Stimulated activated CD4-positive, alpha-beta T cell treated with anti-CD3 and anti-CD28 coated beads, Interleukin-2, amount 100 ng/mL, for 24 hours (primary cell): ENCODE measurements at places on chromosomes 4 and X.

- no peak for DNase-seq
Measured at GRCh38 chrX:74133156-74133796, 170.7 kb upstream of the ZCCHC13 start.

DNA sequence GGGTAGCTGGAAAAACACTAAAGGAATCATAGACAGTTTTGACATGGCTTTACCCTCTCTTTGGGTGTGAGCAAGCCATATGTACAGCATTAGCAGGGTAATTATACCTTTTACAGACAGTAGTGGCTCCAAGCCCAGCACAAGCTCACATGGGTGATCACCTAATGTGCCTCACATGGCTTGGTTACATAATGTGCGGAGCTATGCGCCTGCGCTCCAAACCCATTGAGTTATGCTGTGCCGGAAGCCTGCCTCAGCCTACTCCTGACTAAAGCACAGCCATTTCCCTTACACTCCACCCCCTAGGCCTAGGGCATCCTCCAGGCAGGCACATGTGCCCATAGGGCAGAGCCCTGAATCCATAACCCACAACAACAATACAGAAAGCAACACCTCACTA lies 6.5 kb upstream of the TSPAN5 start:
- no peak for DNase-seq

DNA sequence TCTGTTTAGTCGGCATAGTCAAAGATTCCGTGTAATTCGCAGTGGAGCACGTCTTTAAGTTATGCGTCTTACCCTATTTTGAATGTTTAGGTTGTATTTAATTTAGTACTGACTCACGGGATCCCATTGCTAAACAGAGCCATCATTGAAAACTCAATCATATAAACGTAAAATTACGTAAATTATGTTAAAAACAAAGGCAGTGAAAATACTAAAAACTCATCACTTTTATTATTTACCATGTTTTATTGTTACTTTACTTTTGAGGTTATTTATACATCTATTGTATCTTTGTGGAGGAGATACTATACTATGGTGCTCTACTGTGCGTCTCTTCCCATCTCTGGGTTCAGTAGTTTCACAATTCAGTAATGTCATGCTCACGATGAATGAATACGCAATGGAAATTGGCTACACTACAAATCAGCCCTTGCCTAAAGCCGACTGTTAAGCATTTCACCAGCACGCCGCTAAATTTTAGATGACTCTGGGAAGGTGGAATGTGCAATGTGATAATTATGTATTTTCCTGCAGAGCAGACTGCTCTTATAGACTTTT lies 944 bp downstream of the FUNDC2 start:
- DNase-seq, result no peak

DNA sequence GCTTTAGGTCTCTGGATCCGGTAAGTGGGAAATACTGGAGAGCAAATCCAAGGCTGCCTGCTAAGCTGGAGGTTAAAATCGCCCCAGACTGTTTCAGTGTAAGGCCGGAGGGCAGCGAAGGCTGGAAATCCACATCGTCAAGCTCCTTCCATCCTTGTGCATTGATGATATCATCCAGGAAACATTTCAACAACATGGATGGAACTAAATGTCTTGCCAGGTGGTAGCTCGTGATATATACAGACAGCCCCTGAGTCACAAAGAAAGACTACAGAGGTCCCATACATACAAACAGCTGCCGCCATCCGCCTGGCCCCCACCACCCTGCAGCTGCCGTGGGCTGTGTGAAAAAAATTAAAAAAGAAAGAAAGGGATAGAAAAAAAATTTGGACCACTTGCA lies 148.9 kb upstream of the RBPJ start:
- no peak for DNase-seq

- no peak for DNase-seq
Measured at GRCh38 chr4:23320931-23321587, 568.8 kb downstream of the PPARGC1A start.

- DNase-seq, result peak; percentile 25
Measured at GRCh38 chr4:109434007-109434971, 674 bp downstream of the SEC24B start.

DNA sequence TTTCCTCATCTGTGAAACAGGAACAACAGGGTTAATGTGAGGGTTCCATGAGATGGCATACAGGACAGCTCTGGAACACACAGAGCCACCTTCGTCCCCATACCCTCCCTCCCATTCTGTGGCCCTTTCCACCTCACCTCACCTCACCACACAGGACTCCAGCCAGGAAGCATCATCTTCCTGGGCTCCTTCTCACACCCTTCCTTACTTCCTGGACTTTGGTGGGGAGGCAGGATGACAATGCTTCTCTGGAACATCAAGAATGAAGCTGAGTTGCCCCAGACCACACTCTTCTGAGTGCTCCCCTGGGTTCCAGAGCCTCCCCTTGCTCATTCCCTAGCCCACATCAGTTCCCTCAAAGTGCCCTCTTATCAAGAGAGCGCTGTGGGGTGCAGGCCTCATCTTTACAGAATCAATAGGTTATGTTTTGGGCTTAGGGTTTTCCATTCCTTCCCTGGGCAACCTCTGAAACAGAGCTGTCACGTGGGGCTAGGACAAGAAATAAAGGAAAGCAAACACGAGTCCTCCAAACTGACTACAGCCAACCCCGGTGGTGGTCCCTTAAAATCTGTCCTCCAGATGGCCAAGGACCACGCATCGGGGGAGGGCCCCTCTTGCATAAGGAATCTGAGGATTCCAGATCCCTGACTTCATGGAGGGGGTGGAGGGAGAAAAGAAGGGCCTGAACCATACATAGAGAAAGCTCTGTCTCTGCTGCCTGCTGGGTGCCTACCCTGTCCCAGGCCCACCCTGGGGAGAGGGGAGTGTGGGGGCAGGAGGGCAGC lies 74.4 kb upstream of the ATP6AP2 start:
- DNase-seq, result no peak

GRCh38 chr4:176563591-176563990 lies 229.1 kb downstream of the VEGFC start:
- no peak for DNase-seq

- no peak for DNase-seq
Measured at GRCh38 chr4:7151668-7152227, 40.6 kb upstream of the SORCS2 start.

DNA sequence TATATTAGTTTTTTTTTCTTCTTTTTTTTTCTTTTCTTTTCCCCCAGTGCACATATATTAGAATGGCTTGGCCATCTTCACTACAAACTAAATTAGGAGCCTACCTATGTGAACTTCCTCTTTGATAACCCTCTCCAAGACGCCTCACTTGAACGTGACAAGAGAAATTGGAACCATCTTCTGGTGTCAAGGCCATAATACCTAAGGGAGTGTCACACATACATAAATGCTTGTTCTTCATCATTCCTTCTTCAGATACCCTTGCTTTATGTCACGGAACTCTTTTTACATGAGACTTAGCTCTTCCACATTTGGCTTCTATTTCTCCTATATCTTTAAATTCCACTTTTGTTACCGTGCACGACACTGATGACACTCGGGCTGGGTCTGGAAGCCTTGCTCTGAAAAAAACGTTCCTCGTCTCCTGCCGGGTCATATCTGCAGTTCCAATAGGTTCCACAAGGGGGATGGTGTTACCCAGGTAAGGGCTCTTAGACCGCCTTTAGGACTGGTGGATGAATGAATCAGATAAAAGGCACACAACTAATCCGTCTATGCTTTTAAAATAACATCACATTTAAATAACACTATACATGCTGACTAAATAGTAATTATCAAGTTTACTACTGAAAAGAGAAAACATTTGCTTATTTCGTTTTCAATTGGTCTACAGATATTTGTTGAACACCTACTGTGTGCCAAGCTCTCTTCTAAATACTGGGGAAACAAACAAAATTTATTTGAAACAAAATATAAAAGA lies 19.9 kb downstream of the DGAT2L6 start:
- peak; percentile 73 for DNase-seq

DNA sequence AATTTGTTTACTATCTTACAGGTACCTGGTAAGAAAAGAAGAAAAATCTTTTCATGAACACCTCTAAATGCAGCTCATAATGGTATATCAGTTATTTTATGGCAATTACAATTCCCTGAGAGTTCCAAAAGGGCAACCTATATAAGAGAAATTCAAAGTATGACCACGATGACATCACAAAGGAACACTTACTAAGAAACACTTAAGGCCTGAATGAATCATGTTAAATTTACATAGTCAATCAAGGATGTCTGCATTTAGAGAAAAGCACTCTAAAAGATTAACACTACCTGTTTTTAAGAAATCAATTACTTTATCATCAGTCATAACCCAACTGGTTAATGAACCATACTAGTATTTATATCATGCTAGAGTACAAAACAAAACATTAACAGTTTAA lies 63.9 kb downstream of the LCORL start:
- no peak for DNase-seq

- DNase-seq, result peak; percentile 47
Measured at GRCh38 chrX:155086202-155086840, 15.0 kb downstream of the BRCC3 start.

- no peak for DNase-seq
Measured at GRCh38 chr4:158543191-158543590, 21.5 kb downstream of the RXFP1 start.

DNA sequence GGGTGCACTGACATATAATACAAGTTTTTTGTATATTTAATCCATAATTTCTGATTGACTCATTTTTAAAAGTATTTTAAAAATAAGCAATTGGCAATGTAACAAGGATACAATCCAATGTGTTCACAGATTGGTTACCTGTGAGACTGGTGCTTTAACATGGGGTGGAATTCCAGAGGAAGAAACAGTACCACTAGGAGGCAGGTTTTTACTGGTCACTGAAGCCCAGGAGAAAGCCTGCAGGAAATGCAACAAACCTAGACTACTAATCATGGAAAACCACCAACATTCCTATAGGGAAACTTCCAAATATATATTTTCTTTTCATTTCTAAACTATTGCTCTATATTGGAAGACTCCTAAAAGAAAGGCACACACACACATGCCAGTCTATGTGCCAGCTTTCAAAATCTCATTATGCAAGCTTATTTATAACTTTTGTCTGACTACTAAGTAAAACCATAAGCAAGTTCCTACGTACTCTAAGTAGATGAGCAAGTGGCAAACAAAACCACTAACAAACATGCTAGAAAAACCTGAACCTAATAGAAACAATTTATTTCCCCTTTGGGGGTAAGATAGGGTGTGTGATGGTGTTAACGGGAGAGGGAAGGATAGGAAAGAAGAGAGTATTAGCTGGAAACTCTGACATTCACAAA lies 19.2 kb downstream of the G3BP2 start:
- no peak for DNase-seq
